ENCODE measurements at places on chromosomes 6 and 20.

- peak; percentile 86 for DNase-seq
- no peaks in the 10 kb centered on the region for H3K27me3 ChIP-seq
- H3K4me1 ChIP-seq = no peaks in the 10 kb centered on the region
Measured at GRCh38 chr20:63973636-63974401, 4.1 kb upstream of the ZNF512B start.

- H3K36me3 ChIP-seq = no peaks in the 10 kb centered on the region
- H3K4me3 ChIP-seq = no peak overlapping the region
- no peak overlapping the region for H3K27ac ChIP-seq
- H3K4me1 ChIP-seq = no peaks in the 10 kb centered on the region
Measured at GRCh38 chr20:63098195-63098810, 91.5 kb upstream of the BHLHE23 start.

GRCh38 chr6:96613291-96613999, 50.5 kb downstream of the FHL5 start:
- H3K4me1 ChIP-seq = no peaks in the 10 kb centered on the region
- no peak overlapping the region for H3K4me3 ChIP-seq
- H3K36me3 ChIP-seq = no peaks in the 10 kb centered on the region

- H3K27me3 ChIP-seq = no peaks in the 10 kb centered on the region
- H3K4me3 ChIP-seq = peak overlapping the region; percentile 55
- H3K27ac ChIP-seq = peak overlapping the region; percentile 98
Measured at GRCh38 chr6:44224029-44224964, 902 bp downstream of the SLC29A1 start.

DNA sequence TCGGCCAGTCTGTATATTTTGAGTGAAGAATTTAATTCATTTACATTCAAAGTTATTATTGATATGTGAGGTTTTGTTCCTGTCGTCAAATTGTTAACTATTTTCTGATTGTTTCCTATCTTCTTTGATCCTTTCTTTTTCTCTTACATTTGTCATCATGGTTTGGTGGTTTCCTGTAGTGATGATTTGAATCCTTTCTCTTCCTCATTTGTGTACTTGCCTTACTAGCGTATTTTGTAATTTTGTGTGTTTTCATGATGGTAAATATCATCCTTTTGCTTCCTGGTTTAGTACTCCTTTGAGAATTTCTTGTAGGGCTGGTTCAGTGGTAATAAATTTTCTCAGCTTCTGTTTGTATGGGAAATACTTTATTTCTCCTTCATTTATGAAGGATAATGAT, 151.7 kb upstream of the CEP162 start:
- H3K4me1 ChIP-seq = no peaks in the 10 kb centered on the region
- no peak overlapping the region for H3K27ac ChIP-seq
- DNase-seq = no peak
- no peak overlapping the region for H3K4me3 ChIP-seq
- H3K27me3 ChIP-seq = no peaks in the 10 kb centered on the region

- H3K27ac ChIP-seq = no peak overlapping the region
- H3K4me3 ChIP-seq = no peak overlapping the region
- no peaks in the 10 kb centered on the region for H3K27me3 ChIP-seq
- H3K4me1 ChIP-seq = no peaks in the 10 kb centered on the region
- no peaks in the 10 kb centered on the region for H3K36me3 ChIP-seq
- no peak for DNase-seq
Measured at GRCh38 chr6:39642270-39642669, 82.9 kb downstream of the KIF6 start.

- H3K36me3 ChIP-seq = no peaks in the 10 kb centered on the region
- no peaks in the 10 kb centered on the region for H3K4me1 ChIP-seq
- H3K27me3 ChIP-seq = peaks cover 3% of the 10 kb centered on the region
- DNase-seq = no peak
- H3K27ac ChIP-seq = no peak overlapping the region
Measured at GRCh38 chr6:10112871-10113549, 301.9 kb downstream of the TFAP2A start.

GRCh38 chr6:161546632-161547031, 272.8 kb upstream of the AGPAT4 start:
- H3K27me3 ChIP-seq = no peaks in the 10 kb centered on the region
- H3K4me1 ChIP-seq = no peaks in the 10 kb centered on the region
- H3K36me3 ChIP-seq = no peaks in the 10 kb centered on the region
- H3K4me3 ChIP-seq = no peak overlapping the region
- H3K27ac ChIP-seq = no peak overlapping the region
- DNase-seq = no peak

- no peaks in the 10 kb centered on the region for H3K27me3 ChIP-seq
- peak overlapping the region; percentile 71 for H3K27ac ChIP-seq
- no peak overlapping the region for H3K4me3 ChIP-seq
- H3K36me3 ChIP-seq = no peaks in the 10 kb centered on the region
- no peak for DNase-seq
Measured at GRCh38 chr6:152110886-152111820, 303.7 kb downstream of the ESR1 start.

DNA sequence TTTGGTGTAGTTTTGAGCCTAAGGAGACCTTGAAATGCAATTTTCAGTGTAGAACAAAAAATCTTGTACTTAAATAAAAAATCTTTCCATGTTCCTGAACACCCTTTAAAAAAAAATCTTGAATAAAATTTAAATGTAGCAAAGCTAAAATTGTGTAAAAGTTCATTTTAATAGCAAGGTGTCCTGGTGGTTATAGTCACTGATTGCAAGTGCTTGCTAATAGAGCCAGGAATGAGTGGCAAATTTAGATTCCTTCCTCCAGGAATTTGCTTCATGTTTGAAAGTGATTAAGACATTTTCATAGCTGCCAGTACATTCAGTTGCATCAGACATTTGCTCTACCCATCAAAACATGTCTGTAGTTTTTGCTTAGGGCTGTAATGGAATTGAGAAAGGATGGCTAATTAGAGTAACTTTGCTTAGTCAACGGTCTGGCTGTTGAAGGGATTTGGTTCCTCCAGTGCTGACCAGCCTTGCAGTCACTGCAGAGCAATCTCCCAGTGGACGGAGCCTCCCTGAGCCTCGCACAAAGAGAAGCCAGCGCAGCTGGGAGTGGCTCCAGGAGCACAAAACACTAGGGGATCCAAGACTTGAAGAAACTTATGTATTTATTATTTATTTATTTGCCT, 36.5 kb downstream of the AKAP12 start:
- peak; percentile 73 for DNase-seq
- no peaks in the 10 kb centered on the region for H3K36me3 ChIP-seq
- no peaks in the 10 kb centered on the region for H3K27me3 ChIP-seq
- H3K4me3 ChIP-seq = no peak overlapping the region
- H3K4me1 ChIP-seq = no peaks in the 10 kb centered on the region

GRCh38 chr6:107128577-107128976, 13.3 kb upstream of the BEND3 start:
- H3K4me3 ChIP-seq = no peak overlapping the region
- peaks cover 10% of the 10 kb centered on the region for H3K4me1 ChIP-seq
- H3K27ac ChIP-seq = no peak overlapping the region
- H3K27me3 ChIP-seq = no peaks in the 10 kb centered on the region
- DNase-seq = no peak

DNA sequence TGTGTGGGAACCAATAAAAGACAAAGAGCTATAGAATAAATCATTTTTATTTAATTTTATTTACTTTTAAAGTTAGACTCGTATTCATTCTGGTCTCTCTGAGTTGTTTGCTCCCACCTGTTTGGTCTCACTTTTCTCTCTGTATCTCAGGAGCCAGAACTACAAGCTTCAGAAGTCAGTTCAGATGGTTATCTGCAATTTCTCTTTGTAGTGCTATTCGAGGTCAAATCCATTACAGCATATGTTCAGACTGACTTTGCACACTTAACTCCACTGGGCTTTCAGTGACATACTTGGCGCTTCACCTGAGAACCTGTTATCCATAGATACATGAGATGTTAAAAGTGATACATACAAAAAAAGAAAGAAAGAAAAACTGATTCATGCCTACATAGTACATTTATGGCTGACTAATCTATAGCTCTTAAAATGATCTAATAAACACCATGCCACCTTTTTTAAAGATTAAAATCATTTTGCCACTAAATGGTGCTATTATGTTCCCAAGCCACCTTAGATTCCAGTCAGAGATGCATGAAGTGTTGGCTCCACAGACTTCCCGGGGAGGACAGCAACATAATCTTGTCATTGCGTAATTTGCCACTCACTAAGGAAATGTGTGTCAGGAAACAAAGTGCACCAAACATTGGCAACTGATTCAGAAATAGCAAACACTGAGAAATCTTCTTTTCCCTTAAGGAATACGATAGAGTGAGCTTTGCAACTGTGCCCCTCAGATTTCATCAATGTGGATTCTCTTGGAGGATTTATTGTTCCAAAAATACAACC, 396.7 kb downstream of the HACE1 start:
- no peaks in the 10 kb centered on the region for H3K4me1 ChIP-seq
- no peak for DNase-seq
- H3K27me3 ChIP-seq = no peaks in the 10 kb centered on the region
- H3K36me3 ChIP-seq = no peaks in the 10 kb centered on the region
- no peak overlapping the region for H3K27ac ChIP-seq

DNA sequence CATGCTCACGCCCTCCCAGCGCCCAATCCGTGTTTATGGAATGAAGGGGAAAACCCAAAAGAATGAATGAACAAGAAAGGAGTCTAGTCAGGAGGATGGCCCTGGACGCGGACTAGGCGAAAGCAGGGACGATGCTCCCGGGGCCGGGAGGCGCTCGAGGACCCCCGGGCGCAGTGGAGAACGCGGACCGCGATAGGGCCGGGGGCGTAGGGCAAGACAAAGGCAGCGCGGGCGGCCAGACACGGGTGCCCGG, 758 bp downstream of the GCLC start:
- H3K36me3 ChIP-seq = no peaks in the 10 kb centered on the region
- H3K27ac ChIP-seq = peak overlapping the region; percentile 94
- H3K4me3 ChIP-seq = peak overlapping the region; percentile 88
- peaks cover 38% of the 10 kb centered on the region for H3K4me1 ChIP-seq

GRCh38 chr6:56757588-56757984, 114.9 kb upstream of the DST start:
- no peak for DNase-seq
- no peaks in the 10 kb centered on the region for H3K4me1 ChIP-seq
- no peaks in the 10 kb centered on the region for H3K27me3 ChIP-seq
- H3K36me3 ChIP-seq = no peaks in the 10 kb centered on the region
- no peak overlapping the region for H3K27ac ChIP-seq

GRCh38 chr6:47091886-47092668, 49.9 kb upstream of the ADGRF1 start:
- no peak for DNase-seq
- no peaks in the 10 kb centered on the region for H3K27me3 ChIP-seq
- no peaks in the 10 kb centered on the region for H3K36me3 ChIP-seq
- no peaks in the 10 kb centered on the region for H3K4me1 ChIP-seq

DNA sequence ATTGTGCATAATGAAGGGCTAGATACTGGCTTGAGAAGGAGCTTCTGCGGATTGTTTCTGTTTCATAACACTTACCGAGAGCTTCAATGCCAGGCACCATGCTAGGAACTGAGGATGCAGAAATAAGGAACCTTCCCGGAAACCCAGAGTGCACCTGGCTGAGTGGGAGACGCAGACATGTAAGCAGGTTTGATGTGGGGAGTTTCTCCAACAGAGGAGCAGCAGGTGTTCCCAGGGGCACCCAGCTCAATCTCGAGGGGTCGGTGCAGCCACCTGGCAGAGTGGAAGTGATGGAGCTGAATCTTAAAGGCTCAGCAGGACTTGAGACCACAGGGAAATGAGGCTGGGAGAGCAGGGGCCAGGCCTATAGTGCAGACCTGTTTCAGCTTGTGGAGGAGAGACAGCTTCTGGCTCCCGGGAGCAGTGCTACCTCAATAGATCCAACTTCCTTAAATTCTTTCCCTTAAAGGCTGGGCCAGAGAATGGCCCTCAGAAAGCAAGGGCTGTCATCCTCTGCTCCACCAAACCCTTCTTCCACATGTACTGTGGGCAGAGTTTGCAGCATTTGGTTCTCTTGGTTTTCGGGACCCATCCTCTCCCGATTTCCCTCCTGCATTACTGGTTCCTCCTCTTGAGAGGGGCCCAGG, 27.8 kb upstream of the SRC start:
- DNase-seq = no peak

DNA sequence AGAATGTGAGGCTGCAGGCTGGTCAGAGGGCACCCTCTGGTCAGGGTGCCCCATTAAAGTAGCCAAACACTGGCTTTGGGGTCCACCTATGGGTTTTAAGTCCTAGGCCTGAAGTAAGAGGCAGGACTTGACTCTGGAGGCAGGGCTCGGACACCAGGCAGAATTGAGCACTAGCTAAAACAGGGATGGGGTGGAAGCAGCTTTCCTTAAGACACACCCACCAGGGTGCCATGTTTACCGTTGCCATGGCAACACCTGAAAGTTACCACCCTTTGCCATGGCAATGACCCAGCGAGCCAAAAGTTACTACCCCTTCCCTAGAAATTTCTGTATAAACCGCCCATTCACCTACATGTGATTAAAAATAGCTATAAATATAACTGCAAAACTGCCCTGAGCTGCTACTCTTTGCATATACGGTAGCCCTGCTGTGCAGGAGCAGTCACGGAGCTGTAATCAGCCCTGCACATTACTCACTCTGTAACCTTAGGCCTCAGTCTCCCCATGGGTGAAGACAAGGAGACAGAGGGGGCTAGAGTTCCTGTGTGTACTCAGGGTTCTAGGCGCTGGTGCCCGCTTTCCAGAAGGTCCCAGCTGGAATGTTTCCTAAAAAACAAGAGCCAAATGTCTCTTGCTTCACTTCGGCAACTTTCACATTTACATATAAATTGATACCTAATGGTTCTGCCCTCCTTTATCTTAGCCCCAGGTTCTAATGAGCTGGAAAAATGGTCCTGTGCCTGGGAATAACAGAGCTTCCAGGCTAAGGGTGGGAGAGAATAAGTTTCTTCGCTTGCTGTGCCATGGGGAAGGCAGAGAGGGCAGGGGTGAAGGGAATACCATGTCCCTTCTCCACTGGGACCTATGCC, 27.2 kb upstream of the SRSF6 start:
- H3K4me1 ChIP-seq = no peaks in the 10 kb centered on the region
- no peaks in the 10 kb centered on the region for H3K36me3 ChIP-seq
- no peak overlapping the region for H3K4me3 ChIP-seq
- no peak overlapping the region for H3K27ac ChIP-seq
- H3K27me3 ChIP-seq = no peaks in the 10 kb centered on the region

GRCh38 chr6:88145298-88145963, 20.7 kb downstream of the CNR1 start:
- no peak overlapping the region for H3K4me3 ChIP-seq
- no peaks in the 10 kb centered on the region for H3K27me3 ChIP-seq
- H3K27ac ChIP-seq = no peak overlapping the region

DNA sequence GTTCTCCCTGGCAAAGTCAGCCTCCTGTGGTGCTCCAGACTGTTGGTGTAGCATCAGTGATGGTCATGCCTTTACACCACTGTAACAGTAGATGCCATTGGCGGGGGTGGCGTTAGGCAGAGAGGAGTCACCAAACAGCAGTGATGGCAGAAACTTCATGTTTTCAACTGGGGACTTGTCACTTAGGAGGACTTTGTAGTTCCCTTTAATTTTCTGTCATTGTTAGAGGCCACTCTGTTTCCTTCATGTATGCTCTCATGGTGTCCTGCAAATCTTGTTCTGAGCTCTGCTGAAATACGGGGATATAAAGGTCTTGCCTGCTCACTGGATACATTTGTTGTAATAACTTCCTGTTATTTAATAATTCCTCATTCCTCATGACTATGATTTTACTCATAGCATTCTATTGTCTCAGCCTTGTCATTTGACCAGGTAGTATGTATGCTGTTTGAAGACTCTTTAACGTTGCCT, 4.6 kb downstream of the MAP3K4 start:
- H3K27ac ChIP-seq = no peak overlapping the region
- no peaks in the 10 kb centered on the region for H3K27me3 ChIP-seq
- DNase-seq = no peak
- no peaks in the 10 kb centered on the region for H3K4me1 ChIP-seq

All from right atrium auricular region (tissue), 2 donors.